NCI-H524 (cell line): ENCODE measurements at places on chromosomes 12 and 14.
A peak's percentile ranks its signal among the peaks of the same experiment; 100 is the strongest.

- DNase-seq: no peak
These were observed 7.6 kb downstream of the AJUBA start for GRCh38 chr14:22974530-22975313.

GRCh38 chr12:71947645-71948105 lies 9.0 kb downstream of the TPH2 start:
- DNase-seq: peak; percentile 93

GRCh38 chr12:48826209-48826855 lies 8.0 kb downstream of the CACNB3 start:
- no peak for DNase-seq

DNA sequence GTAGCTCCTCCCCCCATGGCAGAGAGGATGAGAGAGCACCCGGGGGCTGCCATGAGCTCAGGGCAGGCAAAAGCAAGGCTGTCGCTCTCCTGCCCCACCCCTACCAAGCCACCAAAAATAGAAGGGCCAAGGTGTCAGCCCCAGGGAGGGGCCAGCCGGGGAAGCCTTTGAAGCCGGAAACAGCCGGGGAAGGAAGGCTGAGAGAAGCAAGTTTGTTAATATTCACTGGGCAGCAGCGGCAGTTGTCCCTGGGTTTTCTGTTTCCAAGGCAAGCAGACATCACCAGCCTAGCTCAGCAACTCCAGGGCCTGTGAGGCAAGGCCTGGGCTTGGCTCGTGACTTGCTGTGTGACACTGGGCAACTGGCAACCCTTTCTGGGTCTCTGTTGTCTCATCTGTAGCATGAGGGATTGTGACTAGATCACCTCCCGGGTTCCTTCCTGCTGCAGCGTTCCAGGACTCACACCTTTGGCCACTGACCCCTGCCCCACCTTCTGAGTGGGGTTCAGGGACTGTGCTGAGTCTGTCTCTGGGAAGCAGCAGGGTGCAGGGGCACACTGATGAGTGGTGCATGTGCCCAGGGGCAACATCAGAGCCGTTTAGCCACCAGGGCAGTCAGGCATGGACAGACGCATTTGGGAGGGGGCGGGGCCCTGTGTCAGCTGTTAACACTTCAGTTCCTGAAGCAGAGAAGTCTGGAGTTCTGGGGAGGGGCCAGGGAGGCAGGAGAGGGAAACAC lies 24.3 kb downstream of the SYNDIG1L start:
- peak; percentile 86 for DNase-seq

DNA sequence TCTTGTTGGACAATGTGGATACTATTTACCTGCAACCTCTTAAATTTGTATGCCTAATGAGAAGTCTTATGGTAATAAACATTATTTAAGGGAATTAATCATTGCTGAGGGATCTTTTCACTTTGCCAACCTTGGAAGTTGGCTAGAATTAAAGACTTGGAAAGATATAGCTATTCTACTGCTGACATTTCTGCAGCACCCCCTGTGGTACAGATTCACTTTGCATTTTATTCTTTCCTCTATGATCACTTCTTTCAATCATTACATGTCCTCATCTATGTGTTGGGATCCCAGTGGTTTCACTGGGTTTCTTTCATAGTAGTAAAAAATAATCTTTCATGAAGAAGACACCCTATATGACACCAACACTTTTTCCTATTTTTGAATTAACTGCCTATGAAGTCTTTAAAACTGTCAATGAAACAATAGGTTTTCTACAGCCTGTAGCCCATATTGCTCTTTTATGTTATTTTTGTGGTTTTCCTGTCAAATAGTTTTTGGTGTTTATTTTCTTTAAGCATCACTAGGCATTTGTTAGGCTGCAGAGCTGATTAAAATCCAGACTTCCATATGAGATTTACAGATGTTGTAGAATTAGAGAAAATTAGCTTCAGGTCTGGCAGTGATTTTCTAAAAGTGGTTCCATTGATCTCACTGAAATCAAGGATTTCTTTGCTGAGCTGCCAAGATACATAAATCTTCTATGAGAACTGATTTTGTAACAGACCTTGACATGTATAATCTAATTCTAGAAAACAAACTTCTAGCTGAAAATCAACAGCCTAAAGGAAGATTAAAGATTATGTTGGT lies 256.1 kb downstream of the NAV3 start:
- no peak for DNase-seq

DNA sequence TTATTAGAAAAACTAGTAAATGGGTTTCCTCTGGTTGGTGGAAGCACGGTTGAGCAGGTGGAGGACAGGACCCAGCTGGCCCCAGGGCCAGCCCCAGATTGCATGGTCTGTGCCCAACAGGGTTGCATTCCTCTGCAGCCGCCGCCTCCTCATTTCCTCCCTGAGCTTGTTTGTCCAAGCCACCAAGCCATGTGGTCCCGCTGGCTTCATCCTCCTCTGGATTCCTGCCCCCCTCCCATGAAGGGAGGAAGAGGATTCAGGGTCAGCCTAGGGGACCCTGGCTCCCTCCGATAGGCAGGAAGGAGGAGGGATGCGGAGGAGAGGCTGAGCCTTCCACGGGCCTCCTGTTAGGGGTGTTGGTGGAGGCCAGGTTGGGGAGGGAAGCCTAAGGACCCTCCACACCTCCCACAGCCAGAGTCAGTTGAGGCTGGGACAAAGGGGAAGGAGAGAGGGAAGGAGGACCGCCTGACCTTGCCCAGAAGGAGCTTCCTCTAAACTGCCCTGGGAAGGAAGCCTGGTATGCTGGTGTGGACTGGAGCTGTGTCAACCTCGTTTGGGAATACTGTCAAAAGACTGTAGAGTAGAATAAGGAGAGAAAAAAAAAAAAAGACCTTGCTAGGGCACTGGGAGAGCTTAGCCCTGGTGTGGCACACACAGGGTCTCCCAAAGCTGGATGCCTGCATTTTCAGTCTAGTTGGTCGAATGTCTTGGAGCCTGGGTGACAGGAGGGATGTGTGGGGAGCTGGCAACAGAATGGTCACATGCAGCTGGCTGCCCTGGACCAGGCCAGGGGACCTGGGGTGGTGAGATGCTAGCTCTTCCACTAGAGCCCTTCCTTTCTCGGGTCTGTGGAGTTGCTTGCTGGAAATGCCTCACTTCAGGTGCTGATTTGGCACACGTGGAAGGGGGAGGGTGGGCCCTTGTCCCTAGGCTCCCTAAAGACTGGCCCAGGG lies 42.4 kb downstream of the PLEKHG3 start:
- no peak for DNase-seq
